ENCODE measurements at places on chromosomes 5 and 9. TPM values are rescaled to one million over a fixed set of nuclear protein-coding genes. Genes with fewer than 3 reads are reported as not detected.

Gene MYMK
- total RNA-seq, result not detected

Gene PCDHA9
- not detected for total RNA-seq

Gene DYNC2I2
- total RNA-seq, result 71.7 TPM

Gene CDC20B
- total RNA-seq, result 0.08 TPM

Gene CD72
- total RNA-seq, result 0.19 TPM

Gene GRXCR2
- not detected for total RNA-seq

Gene GARIN3
- not detected for total RNA-seq

Gene ABO
- not detected for total RNA-seq

Gene CCL27
- total RNA-seq, result not detected

Gene ASPN
- total RNA-seq, result not detected

Gene SWI5
- 43.6 TPM for total RNA-seq

Gene REEP2
- 7.2 TPM for total RNA-seq

Gene DMRT3
- not detected for total RNA-seq

Gene BRINP1
- total RNA-seq, result 0.16 TPM

Gene SHISAL2B
- total RNA-seq, result not detected

Gene DIPK1B
- total RNA-seq, result 9.4 TPM

Gene CCNO
- 7.5 TPM for total RNA-seq

Gene FBLL1
- total RNA-seq, result not detected

Gene PRELID2
- total RNA-seq, result 6.7 TPM

Measured in A549 treated with ZK216348 at 1 μM for 4 hours (cell line).